T follicular helper cell (primary cell): ENCODE measurements at places on chromosomes 1 and 21.

DNA sequence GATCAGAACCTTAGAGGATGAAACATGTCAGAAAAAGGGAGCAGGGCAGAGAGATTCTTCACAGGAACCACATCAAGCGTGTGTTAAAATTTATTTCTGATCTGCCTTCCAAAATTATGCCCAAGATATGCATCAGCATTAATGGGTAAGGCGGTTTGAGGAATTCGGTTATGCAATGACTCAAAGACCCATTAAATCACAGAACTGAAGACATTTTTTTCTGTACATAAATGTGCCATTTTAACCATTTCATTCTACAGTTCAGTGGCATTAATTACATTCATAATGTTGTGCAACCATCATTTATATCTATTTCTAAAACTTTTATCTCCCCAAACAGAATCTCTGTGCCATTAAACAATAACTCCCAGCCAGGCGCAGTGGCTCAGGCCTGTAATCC is 43.4 kb downstream of the CNST start:
- DNase-seq: no peak

- no peak for DNase-seq
Observed at GRCh38 chr1:223775054-223775453, 62.7 kb downstream of the CAPN2 start.

DNA sequence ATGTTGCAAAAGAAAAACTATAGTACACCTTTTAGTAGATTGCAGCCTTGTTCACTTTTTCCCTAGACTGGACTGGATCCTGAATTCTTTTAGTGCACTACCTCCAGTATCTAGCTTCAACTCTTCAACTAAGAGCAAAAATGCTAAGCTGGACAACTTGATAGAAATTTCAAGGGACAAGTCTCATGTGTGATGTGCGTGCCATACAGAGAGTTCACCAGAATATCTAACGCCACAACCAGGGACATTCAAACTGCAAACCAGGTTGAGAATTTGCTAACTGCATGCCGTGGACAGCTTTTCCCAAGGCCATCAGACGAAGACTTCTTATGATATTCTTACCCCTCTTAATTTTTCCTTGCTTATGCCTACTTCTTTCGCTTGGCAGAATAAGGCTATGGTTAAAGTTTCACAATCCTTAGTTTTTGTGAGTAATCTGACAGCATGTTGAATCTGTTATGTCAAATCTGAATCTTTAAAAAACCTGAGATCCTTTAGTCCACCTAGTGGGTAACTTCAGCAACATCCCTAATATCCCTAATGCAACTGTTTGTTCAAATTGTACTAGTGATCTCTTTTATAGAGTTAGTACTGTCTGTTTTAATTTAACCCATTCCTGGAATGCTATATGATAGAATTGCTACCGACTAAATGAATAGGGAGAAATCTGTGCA is 66.4 kb downstream of the DDAH1 start:
- no peak for DNase-seq

- no peak for DNase-seq
Observed at GRCh38 chr21:17334484-17334883, 178.4 kb upstream of the CXADR start.

GRCh38 chr1:166031932-166032571 is 134.7 kb downstream of the FAM78B start:
- DNase-seq: no peak

GRCh38 chr1:15224974-15225373 is 22.0 kb upstream of the FHAD1 start:
- DNase-seq: no peak

DNA sequence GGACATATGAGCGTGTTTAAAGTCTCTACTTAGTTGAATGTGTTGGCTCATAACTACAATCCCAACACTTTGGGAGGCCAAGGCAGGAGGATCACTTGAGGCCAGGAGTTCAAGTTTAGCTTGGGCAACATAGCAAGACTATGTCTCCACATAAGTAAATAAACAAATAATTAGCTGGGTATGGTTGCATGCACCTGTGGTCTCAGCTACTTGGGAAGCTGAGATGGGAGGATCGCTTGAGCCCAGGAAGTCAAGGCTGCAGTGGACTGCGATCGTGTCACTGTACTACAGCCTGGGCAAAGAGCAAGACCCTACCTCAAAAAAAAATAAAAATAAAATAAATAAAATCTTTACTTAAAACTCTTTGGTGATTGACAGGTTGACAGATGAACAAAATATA is 13.0 kb upstream of the PDIK1L start:
- no peak for DNase-seq

DNA sequence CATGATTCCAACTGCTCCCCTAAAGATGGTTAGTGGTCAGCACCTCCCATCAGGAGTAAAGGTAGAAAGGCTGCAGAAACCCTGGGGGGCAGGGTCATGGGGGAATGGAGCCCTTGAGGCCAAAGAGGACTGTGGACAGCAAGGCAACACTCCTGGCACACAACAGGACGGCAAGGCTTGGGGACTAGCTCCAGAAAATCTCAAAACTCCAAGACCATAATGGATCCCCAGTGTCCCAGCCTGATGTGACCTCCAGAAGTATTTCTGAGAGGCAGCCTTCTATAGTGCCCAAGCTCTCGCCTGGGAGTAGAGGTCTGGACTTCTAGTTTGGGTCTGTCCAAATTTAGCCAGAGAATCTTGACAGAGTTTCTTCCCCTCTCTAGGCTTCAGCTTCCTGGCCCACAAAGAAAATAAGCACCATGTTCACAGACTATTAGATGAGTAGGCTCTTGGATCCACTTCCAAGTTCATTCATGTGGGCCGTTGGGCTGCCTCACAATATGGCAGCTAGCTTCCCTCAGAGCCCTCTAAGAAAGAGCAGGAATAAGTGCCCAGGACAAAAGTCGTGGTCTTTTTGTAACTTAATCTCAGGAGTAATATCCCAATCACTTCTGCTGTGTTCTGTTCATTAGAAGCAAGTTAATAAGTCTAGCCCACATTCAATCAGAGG is 6.9 kb downstream of the CD2 start:
- DNase-seq: no peak

- no peak for DNase-seq
Observed at GRCh38 chr1:54814126-54814498, 13.0 kb upstream of the TTC22 start.

DNA sequence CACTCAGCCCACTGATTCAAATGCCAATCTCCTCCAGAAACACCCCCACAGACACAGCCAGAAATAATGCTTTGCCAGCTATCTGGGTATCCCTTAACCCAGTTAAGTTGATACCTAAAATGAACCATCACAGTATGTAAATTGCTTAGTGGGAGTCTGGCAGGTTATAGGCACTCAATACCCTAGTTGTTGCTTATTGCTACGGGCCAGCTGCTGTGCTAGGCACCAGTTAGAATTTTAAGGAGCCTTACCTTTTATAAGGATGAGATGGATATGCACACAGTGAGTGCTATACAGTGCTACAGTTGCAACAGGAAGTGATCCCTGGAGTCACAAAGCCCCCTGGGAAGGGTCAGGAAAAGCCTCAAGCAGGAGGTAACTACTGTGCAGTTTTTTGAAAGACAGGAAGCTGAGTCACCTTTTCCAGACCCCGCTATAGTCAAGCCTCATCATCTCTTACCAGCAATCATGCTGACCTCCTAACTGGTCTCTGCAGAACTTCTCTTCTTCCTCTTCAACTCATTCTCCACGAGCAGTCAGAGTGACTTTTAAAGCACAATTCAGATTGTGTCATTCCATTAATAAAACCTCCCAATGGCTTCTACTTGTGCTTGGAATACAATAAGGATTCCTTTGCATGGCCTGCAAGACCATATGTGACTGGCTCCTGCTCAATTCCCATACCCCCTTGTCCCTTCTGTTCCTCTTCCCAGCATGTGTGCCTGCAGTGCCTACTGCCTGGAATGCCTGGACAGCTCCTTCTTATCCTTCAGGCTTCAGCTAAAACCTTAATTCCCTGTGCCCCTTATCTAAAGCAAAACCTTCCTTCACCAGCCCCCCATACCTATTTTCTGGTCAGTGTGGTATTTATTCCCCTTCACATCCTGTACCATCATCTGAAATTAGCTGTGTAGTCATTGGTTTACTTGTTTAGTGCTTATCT is 10.4 kb upstream of the TLR5 start:
- no peak for DNase-seq

GRCh38 chr1:244496186-244496585 is 35.1 kb downstream of the CATSPERE start:
- DNase-seq: no peak

GRCh38 chr1:178075333-178075732 is 18.6 kb upstream of the RASAL2 start:
- DNase-seq: no peak

DNA sequence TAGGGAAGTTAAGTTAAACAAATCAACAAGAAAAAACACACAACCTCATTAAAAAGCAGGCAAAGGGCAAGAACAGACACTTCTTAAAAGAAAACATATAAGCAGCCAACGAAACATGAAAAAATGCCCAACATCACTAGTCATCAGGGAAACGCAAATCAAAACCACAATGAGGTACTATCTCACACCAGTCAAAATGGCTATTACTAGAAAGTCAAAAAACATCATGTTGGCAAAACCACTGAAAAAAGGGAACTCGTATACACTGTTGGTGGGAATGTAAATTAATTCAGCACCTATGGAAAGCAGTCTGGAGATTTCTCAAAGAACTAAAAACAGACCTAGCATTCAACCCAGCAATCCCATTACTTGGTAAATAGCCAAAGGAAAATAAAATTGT is 51.1 kb downstream of the HSF2BP start:
- no peak for DNase-seq

DNA sequence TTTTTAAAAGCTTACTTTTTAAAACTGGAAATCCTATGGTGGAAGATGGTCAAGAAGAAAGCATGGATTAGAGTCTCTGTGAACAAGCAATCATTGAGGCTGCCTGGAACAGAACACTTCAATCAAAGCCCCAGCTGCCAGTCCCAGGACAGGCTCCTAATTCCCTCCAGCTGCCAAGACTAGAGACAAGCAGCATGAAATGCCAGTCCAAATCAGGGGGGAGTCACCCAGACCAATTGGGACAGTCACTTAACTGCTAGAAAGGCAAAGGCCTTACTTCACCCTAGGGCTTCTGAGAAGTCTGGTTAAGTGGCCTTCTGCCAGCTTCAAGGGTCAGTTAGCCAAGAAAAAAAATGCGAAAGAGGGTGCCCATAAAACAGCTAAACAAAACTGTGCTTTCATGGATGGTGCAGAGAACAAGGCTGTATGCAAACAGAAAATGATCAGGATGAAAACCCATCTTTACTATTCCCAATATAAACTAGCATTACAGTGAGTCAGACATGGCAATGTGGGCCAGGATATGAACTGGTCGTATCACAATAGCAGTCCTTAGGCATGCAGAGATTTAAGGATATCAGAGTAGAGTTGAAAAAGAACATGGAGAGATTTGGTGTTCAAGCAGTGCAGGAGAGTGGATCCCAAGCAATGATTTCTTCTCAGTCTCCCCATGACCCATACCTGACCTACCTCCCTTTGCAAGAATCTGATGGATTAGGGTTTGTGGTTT is 31.0 kb upstream of the MAN1A2 start:
- no peak for DNase-seq

DNA sequence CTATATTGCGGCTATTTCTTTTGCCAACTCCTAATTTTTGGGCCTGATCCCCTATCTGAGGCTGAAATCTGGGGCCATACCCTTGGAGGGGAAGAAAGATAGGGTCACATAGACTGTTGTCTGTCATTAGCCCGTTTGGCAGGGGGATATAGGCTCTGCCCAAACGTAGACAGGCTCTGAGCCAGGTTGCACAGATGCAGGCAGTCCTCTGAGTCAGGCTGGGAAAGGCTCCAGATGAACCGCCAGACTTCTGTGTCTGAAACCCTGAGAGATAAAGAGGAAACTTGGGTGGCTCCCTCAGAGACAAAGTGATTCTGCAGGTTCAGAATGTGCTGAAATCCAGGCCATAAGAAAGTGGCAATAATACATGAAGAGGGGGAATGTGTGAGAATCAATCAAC is 4.0 kb upstream of the CAP1 start:
- no peak for DNase-seq

GRCh38 chr1:24162201-24162600 is 19.3 kb upstream of the IL22RA1 start:
- DNase-seq: no peak

DNA sequence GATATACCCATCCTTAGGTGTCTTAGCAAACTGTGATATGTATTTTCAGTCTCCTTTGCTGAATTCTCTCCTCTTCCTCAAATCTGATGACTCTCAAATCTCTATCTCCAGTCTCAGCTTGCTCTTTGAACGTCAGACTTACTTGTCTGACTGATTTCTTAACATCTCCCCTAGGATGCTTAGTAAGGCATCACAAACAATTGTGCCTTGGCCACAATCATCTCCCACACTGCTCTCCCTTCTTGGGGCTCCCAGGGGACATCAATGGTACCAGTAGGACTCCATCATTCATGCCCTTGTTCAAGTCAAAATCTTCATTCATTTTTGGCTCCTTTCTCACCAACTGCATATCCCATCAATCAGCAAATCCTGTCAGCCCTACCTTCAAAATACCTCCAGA is 42.0 kb downstream of the GNG12 start:
- DNase-seq: no peak

- DNase-seq: no peak
Observed at GRCh38 chr1:110436635-110437034, 14.3 kb upstream of the PROK1 start.

GRCh38 chr1:222828939-222829338 is 14.1 kb downstream of the DISP1 start:
- DNase-seq: no peak

DNA sequence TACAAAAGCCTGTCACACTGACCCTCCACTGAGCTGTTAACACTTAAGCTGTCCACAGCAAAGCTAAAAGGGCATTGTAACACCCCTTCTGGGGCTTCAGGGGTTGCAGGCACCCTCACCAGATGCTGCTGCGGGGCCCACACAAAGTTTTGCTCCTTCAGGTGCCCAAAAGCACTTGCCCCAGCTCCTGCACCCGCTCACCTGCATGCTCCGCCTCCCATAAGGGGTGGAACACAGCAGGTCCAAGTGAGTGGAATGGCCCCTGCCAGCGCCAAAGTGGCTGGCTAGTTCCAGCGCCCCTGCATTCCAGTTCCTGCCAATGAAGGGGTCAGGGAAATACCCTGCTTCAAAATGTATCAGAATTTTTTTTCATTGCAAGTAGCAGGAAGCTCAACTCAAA is 7.3 kb upstream of the RBP7 start:
- no peak for DNase-seq

GRCh38 chr1:229344937-229345684 is 2.3 kb upstream of the CCSAP start:
- DNase-seq: no peak

DNA sequence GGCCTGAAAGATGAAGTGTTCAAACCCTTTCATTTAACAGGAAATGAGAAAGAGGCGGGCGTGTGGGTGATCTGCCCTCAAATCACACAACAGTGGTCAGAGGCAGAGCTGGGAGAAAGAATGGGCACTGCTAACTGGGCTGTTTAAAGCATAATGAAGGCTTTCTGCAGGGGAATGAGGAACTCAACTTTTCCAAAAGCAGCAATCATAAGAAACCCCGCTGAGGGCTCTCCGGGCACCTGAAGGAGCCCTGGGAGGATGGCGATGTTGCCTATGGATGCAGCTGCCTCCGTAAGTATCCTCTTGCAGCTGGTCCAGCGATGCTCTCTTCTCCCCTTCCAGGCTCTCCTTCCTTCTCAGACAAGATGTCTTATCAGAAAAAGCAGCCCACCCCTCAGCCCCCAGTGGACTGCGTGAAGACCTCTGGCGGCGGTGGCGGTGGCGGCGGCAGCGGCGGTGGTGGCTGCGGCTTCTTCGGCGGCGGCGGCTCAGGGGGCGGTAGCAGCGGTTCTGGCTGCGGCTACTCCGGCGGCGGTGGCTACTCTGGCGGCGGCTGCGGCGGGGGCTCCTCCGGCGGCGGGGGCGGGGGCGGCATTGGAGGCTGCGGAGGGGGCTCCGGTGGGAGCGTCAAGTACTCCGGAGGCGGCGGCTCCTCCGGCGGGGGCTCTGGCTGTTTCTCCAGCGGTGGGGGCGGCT is 1.2 kb downstream of the LORICRIN start:
- no peak for DNase-seq
